ENCODE measurements at places on chromosomes 5 and 9. TPM values are rescaled to one million over a fixed set of nuclear protein-coding genes. Genes with fewer than 3 reads are reported as not detected.
A peak's percentile ranks its signal among the peaks of the same experiment; 100 is the strongest.

DNA sequence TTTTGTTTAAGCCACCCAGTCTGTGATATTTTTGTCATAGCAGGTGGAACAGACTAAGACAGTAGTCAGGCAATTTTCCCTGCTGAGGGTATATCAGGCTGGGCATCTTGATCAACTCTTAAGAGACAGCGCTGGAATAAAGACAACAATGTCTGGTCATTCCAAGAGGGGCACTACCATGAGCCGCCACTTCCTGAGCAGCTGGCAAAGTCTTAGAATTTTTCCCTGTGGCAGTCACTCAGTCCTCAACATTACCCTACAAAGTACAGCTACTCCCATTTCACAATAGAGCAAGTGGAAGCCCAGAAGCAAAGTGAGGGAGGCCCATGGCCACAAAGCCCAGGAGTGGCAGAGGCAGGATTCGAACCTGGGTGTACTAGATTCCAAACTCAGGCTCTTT is 74.8 kb downstream of the SH3PXD2B start:
- DNase-seq: no peak

DNA sequence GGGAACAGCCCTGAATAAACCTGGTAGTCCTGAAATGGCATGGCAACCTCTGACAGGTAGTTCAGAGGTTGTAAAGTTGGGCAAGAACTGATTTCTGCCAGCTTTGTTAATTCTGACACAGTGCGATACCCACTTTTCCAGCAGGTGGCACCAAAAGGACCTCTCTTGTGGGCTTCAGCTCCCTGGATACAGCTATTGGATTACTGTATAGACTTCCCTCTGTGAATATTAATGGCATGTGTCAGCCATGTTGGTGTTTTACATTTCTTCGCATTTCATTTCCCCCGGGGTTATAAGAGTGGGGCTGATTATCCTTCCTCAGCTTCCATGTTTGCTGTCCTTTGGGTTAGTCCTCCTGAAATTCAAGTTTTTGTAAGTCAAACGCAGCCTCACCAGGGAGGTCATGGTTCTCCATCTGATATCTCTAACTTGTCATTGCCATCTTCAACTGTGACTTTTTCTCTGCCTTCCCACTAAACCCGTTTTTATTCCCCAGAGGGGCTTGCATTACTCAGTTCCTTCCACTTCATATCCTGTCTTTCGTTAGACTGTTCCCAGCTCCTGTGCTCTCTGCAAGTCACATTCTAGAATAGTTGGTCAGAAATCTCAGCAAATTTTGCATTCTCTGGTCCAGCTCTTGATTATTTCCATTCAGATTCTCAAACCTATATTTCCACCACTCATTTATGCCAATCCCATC is 135.6 kb downstream of the LIFR start:
- peak; percentile 36 for DNase-seq

GRCh38 chr9:6689893-6690674 is 44.6 kb upstream of the GLDC start:
- no peak for DNase-seq

DNA sequence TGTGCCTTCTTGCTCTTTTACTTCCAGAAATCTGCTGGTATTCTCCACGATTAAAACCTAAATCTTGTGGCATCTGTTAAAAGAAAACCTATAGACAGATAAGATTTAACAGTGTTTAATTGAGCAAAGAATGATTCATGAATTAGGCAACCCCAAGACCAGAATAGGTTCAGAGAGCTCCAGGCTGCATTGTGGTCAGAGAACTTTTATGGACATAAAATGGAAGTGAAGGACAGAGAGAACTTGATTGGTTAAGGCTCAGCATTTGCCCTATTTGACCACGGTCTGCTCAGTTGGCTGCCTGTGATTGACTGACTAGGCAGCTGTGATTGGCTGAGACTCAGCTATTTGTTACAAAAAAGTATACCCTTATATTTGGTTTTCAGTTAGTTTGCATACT is 10.4 kb upstream of the SLC36A2 start:
- no peak for DNase-seq

- DNase-seq: no peak
Measured at GRCh38 chr5:5359618-5360017, 62.9 kb upstream of the ICE1 start.

DNA sequence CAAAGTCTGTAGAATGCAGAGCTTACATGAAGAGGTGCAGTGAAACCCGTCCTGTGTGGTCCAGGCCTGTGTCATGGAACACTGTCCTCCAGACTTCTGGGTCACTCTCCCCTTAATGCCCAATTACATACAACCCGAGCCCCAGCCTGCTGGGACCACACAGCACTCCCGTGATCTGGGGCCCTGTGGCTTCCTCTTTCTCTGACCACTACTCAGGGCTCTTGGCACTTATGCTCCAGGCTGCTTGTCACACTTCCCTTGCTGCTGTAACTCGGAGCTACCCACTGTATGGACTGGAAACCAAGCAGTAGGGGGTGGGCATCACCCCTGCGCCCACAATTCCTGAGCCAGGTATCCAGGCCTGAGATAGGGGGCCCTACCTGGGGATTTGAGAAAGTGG is 10.3 kb upstream of the IL3 start:
- DNase-seq: no peak

GRCh38 chr5:17019324-17019723 is 83.2 kb upstream of the MYO10 start:
- DNase-seq: no peak

- DNase-seq: no peak
Measured at GRCh38 chr9:4146293-4146692, 153.6 kb downstream of the GLIS3 start.

GRCh38 chr5:56676091-56676768 is 139.1 kb upstream of the MAP3K1 start:
- no peak for DNase-seq

GRCh38 chr5:132433141-132433540 is 57.4 kb downstream of the IRF1 start:
- DNase-seq: no peak

Gene GZMA
- 2.6 TPM for total RNA-seq

Gene PCDHB6
- 0.70 TPM for total RNA-seq

Measured in astrocyte (in vitro differentiated cells and primary cell).